ENCODE measurements at places on chromosomes 2 and 18. TPM values are rescaled to one million over a fixed set of nuclear protein-coding genes. Genes with fewer than 3 reads are reported as not detected.

The G6PC2 gene
- not detected for total RNA-seq

DNA sequence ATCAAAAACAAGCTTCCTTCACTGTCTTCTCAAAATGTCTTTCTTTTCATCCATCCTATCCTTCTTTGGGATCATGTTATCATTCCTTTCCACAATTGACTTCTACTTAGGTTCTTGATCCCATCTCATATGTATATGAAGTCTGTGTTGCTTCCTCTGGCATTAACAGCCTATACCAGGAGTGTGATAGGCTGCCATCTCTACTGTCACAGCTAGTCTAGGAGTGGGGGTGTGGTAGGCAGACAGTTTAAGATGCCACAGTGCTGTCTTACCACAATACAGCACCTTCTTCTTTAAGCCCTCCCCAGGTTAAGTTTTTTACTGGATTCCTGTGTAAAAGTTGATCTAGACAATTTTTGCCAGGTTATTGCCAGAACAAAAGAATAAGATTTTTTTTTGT, 3.7 kb upstream of the HTR2B start:
- H3K36me3 ChIP-seq, result no peaks in the 10 kb centered on the region
- no peaks in the 10 kb centered on the region for H3K27me3 ChIP-seq
- H3K4me1 ChIP-seq, result peaks cover 13% of the 10 kb centered on the region
- no peak overlapping the region for H3K4me3 ChIP-seq
- no peak overlapping the region for H3K27ac ChIP-seq

- H3K4me3 ChIP-seq, result no peak overlapping the region
- H3K4me1 ChIP-seq, result peaks cover 6% of the 10 kb centered on the region
- no peak overlapping the region for H3K27ac ChIP-seq
- no peak for DNase-seq
- H3K27me3 ChIP-seq, result no peaks in the 10 kb centered on the region
Observed at GRCh38 chr2:189683348-189683747, 8.9 kb downstream of the ANKAR start.

DNA sequence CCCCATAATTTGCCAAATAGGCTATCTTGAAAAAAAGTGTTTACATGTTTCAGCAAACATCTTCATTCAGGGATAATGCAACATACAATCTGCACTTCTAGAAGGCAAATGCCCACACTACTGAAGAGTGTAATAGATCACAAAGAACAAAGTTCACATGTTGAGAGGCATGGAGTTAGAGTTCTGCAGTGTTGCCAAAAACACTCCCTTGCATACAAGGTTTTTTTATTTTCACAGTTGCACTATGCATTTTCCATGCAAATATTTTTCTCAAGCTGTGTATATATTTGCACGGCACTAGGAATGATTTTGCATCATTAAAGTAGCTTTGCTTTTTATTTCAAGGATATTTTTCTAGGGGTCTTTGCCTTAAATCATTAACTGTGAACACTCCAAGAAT, 409.9 kb downstream of the THSD7B start:
- H3K27ac ChIP-seq, result no peak overlapping the region
- H3K36me3 ChIP-seq, result no peaks in the 10 kb centered on the region
- DNase-seq, result no peak
- no peak overlapping the region for H3K4me3 ChIP-seq
- no peaks in the 10 kb centered on the region for H3K4me1 ChIP-seq

DNA sequence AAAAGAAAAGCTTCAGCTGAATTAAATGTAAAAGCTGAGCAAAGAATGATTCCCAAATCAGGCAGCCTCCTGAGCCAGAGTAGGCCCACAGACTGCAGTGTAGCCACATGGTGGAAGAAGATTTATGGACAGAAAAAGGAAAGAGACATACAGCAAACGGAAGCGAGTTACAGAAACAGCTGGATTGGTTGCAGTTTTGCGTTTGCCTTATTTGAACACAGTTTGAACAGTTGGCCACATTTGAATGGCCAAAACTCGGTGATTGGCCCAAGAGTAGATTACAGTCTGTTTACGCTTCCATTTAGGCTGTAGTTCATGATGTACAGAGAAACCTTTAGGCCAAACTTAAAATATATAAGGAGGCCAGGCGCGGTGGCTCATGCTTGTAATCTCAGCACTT, 35.1 kb downstream of the SH2D6 start:
- no peaks in the 10 kb centered on the region for H3K4me1 ChIP-seq
- no peaks in the 10 kb centered on the region for H3K27me3 ChIP-seq
- DNase-seq, result no peak
- H3K27ac ChIP-seq, result no peak overlapping the region
